ENCODE measurements at places on chromosomes 16 and 17.

DNA sequence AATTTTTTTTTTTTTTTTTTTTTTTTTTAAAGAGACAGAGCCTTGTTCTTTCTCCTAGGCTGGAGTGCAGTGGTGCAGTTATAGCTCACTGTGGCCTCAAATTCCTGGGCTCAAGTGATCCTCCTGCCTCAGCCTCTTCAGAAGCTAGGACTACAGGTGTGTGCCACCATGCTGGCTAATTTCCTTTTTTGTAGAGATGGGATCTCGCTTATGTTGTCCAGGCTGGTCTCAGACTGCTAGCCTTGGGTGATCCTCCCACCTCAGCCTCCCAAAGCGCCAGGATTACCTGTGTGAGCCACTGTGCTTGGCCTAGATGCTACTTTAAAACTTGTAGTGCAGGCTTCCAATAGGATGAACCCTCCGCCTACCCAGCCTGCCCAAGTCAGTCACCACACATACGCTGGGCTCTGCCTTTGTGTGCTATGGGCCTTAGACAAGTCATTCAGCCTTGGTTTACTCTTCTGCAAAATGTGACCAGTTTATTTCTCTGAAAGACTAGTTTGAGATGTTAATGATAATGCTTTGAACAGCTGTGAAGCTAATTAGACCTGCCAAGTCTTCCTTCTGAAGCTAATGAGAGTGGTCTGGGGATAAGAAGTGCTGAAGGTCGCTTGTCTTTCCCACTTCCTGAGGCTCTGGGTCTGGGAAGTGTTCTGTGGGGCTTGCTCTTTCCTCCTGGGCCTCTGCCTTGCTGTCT is 5.2 kb downstream of the GPT2 start:
- no peak for DNase-seq

GRCh38 chr17:56175299-56175955 is 22.2 kb downstream of the ANKFN1 start:
- peak; percentile 5 for DNase-seq

DNA sequence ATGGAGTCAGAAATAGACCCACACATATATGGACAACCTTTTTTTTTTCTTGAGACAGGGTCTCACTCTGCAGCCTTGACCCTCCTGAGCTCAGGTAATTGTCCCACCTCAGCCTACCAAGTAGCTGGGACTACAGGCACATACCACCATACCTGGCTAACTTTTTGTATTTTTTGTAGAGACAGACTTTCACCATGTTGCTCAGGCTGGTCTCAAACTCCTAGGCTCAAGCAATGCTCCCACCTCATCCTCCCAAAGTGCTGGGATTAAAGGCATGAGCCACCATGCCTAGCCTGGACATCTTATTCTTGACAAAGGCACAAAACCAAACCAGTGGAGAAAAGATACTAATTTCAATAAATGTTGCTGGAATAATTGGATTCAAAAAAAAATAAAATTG is 14.7 kb upstream of the NACA2 start:
- DNase-seq, result no peak

- no peak for DNase-seq
These were observed 16.5 kb downstream of the ANKRD11 start for GRCh38 chr16:89473791-89474414.

- DNase-seq, result no peak
These were observed 321.4 kb downstream of the FOXL1 start for GRCh38 chr16:86899757-86900156.

DNA sequence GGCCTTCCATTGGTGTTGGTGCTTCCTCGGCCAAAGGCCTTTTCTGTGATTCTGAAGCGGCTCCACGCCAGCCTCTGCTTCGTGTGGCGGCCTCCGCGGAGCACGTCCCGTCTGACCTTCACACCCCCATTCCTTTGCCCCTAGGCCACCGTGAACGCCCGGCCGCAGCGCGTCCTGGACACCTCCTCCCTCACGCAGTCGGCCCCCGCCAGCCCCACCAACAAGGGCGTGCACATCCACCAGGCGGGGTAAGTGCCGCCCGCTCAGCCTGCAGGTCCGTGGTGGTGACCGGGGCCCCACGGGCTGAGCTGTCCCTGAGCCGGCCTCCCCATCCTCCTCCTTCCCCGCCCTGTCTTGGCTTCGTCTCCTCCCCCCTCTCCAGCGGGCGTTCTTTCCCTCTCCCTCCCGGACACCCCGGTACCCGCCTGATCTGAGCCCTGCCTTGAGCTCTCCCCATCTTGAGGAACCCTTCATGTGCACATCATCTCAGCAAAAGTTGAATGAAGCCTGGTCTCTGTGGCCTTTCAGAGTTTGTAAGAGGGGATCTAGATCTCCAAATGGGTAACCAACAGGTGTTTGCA is 69.0 kb upstream of the CHMP6 start:
- no peak for DNase-seq

DNA sequence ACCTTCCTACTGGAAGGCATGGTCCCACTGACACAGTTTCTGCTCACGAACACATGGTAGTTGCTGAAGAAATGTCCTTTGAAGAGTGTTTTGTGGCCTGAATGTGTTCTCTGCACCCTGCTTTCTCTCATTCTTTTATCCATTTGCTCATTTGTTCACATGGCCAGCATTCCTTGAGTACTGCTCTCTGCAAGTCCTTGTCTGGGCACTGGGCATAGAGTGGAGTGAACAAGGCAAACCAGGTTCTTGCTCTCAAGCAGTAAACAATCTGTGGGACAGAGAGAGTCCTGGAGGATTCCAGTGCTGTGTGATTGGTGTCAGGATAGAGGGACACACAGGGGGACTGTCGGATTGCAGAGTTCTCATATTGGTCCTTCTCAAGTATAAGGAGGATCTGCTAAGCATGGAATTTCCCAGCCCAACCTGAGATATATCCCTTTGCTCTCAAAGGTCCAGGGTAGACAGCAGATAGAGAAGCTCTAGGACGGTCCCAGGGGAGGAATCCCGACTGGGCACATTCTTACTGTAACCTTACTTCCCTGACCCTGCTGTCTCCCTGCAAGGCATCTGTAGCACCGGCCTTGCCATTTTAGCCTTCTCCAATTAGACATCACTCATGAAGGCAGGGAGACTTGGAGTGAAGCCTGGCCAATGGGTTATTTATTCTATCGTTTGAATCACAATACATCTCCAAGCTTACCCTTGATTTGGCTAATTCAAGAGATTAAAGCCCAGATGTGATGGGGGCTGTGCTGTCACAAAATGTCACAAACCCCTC is 32.3 kb downstream of the ARL4D start:
- DNase-seq, result no peak

DNA sequence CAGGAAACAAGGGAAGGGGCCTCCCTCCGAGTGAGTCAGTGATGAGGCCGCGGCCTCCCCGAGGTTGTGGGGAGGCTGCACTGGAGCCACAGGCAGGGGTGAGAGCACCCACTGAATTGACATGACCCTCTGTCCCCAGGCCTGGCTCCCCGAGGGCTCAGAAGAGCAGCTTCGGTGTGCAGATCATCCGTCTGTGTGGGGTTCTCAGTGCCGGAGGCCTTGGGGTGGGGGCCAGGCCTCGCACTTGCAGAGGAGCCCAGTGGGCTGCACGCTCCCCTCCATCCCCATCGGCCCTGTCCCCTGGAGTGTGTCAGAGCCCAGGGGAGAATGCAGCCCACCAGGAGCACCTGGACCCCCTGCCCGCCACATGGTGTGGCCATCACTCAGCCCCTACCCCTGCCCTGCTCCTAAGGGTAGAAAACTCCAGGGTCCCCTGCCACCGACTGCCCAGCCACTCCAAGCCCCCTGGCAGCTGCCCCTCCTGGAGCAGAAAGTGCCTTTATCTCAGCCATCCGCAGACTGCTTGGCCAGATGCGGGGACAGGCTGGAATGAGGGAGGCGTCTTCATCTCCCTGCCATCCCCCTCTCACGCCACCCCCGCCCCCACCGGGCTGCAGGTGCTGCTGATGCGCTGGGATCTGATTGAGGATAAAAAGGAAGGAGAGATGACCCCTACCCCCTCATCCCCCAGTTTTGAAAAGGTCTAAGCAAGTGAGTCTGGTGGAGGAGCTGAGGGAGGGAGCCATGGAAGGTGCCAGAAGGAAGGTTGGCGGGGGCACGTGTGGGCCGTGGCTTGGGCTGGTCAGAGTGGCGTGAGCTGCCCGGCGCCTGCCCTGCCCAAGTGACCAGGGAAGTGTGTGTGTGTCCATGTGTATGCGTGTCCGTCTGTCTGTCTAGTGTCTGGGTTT is 358.3 kb downstream of the SEC14L1 start:
- no peak for DNase-seq

GRCh38 chr16:86325895-86326294 is 184.4 kb upstream of the FOXF1 start:
- no peak for DNase-seq

DNA sequence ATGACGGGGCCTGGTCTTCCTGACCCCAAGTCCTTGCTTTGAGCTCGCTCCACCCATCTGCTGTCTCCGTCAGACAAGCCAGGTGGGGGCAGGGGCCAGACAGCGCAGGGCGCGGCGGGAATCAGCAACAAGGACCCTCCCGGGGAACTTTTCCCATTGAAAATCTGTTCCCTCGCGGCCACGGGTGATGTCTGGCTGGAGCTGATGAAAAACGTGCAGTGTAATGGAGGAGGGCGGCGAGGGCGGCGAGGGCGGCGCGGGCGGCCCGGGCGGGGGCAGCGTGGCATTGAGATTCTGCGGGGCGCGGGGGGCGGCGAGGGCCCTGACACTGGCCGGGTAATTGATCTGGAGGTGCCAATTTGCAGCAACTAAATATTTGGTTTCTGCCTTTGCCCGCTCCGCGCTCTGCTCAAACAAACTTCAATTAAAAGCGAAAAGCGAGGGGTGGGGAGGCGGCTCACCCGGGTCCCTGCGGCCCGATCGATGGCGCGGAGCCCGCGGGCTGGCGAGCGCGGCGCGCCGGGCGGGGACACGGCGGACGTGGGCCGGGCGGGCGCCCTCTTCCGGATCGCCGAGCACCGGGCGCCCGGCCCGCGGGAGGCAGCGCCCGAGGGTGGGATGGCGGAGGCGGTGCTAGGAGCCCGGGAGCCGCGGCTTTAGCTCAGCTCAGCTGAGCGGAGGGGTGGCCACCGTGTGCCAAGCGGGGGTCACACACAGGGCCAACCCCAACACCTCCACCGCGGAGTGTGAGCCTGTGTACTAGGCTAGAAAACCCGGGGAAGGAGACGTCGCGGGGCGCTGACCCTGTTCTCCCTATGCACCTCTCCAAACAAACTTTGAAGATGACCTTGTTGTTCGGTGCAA is 32.4 kb downstream of the DCAKD start:
- DNase-seq, result peak; percentile 87

GRCh38 chr16:56225017-56225742 is 33.9 kb downstream of the GNAO1 start:
- DNase-seq, result peak; percentile 4

GRCh38 chr17:50055426-50056216 is at the start of gene ITGA3:
ITGA3 (plus strand) TSS chr17:50056110; CDS start chr17:50056440, 330 bp downstream.
- DNase-seq, result peak; percentile 98

DNA sequence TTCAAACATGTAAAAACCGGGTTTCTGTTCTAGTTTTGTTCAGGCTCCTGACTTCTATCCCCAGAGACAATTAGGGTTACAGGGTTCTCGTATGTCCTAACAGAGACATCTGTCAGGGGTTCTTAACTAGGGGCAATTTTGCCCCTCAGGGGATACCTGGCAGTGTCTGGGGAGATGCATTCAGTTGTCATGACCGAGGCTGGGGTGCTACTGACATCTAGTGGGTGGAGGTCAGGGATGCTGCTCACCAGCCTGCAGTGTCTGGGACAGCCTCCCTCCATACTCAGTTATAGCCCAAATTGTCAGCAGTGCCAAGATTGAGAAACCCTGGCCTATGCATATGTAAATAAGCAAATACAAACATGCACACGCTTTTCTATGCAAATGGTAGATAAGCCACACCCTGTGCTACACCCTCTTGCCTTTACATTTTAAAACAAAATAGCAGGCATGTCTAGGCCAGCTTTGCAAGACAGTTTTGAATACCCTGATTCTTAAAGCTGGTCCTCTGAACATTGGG is 37.4 kb downstream of the CLEC16A start:
- DNase-seq, result peak; percentile 84

DNA sequence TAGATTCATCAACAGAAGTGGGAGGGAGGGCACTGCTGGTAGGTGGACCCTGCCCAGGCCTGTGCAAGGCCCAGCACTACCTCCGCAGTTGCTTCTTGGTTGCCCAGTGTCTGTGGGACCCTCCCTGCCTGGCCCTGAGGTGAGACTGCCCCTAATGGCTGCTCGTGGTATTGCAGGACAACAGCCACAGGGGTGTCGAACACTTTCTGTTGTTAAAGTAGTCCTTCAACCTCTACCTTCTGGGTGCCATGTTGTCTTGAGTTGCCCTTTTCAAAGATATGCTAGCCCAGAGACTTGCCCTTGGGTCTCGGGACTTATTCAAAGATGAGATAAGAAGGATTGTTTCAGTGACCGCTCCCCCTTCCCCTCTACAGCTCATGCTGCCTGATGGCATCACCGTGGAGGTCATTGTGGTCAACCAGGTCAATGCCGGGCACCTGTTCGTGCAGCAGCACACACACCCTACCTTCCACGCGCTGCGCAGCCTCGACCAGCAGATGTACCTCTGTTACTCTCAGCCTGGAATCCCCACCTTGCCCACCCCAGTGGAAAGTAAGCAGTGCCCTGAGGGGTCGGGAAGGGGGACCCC is 29.1 kb downstream of the AKAP1 start:
- peak; percentile 50 for DNase-seq

All from NCI-H69 (cell line).